ENCODE measurements at places on chromosomes 7 and 10. TPM values are rescaled to one million over a fixed set of nuclear protein-coding genes. Genes with fewer than 3 reads are reported as not detected.

GRCh38 chr7:70890147-70890969 lies 241.6 kb upstream of the GALNT17 start:
- H3K36me3 ChIP-seq: no peaks in the 10 kb centered on the region
- H3K4me1 ChIP-seq: no peaks in the 10 kb centered on the region
- no peak for DNase-seq
- no peak overlapping the region for H3K4me3 ChIP-seq
- H3K27me3 ChIP-seq: no peaks in the 10 kb centered on the region

DNA sequence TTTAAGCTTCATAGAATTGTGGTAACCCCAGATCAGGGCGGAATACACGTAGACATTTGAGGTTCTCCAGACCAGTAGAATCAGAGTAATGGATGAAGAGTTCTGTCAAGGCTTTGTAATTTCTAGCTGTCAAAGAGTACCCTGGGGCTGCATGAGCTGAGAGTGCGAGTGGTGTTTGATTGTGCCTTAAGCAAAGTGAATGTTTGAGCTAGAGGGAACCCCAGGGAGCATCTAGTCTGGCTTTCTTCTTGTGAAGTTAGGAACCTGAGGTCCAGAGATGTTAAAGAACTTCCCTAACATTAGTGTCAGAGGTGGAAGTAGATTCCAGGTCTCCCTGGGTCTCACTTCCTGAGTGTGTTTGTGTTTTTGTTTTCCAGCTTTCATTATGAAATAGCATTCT lies 212.3 kb upstream of the FZD1 start:
- H3K4me1 ChIP-seq: peaks cover 8% of the 10 kb centered on the region
- no peak overlapping the region for H3K27ac ChIP-seq
- no peak for DNase-seq
- H3K4me3 ChIP-seq: no peak overlapping the region

ACSM6 gene
- total RNA-seq: not detected

DNA sequence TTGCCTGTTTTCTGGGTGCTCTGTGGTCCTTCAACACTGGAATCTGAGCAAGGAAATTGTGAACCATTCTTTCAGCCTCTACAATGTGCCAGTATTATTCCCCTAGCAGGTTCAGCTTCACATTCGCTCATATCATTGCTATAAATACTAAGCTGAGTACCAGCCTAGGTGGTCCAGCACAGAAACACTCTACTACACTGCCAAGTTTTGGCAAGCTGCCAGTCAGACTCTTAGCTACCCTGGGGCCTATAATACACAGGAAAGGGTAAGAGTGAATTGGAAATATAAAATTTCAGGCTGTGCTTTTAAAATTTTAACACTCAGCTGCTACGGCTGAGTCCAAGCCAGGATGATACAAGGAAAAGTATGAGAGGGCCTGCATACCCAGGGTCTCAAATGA lies 49.9 kb upstream of the PPP1R3A start:
- H3K36me3 ChIP-seq: no peaks in the 10 kb centered on the region
- H3K4me1 ChIP-seq: no peaks in the 10 kb centered on the region
- no peak for DNase-seq
- H3K4me3 ChIP-seq: no peak overlapping the region

GRCh38 chr10:123640016-123640535 lies 26.1 kb upstream of the GPR26 start:
- H3K27ac ChIP-seq: no peak overlapping the region
- no peaks in the 10 kb centered on the region for H3K27me3 ChIP-seq
- no peak overlapping the region for H3K4me3 ChIP-seq
- no peak for DNase-seq
- H3K36me3 ChIP-seq: no peaks in the 10 kb centered on the region

DNA sequence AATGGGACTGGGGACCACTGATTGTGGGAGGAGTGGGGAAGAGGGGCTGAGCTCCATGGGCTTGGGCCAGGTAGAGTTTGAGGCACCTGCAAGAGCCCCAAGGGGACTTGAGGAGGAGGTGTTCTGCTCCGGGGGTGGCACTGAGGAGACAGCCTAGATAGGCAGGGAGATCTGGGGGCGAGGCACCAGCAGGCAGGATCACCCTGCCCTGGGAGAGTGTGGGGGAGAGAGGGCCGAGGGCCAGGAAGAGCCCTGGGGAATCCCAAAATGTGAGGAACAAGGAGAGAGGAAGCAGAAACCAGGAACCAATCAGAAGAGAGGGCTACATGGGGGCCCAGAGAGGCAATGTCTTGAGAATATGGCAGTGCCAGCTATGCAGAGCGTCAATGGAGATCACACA lies 34.6 kb downstream of the LEP start:
- H3K27ac ChIP-seq: no peak overlapping the region
- H3K27me3 ChIP-seq: peaks cover 23% of the 10 kb centered on the region
- no peak for DNase-seq
- H3K4me3 ChIP-seq: no peak overlapping the region

Data from activated naive CD8-positive, alpha-beta T cell treated with anti-CD3 and anti-CD28 coated beads, Interleukin-2, amount 10 ng/mL, durations not matched to agents 7 days and 5 days (primary cell).